ENCODE measurements at places on chromosomes 11 and 22. TPM values are rescaled to one million over a fixed set of nuclear protein-coding genes. Genes with fewer than 3 reads are reported as not detected.

The PYGM gene
- 8.7 TPM for total RNA-seq

The MTA2 gene
- 101 TPM for total RNA-seq

The UPK3A gene
- total RNA-seq: 0.23 TPM

The ZNF280A gene
- 0.22 TPM for total RNA-seq

The NFRKB gene
- 35.5 TPM for total RNA-seq

The OR56A4 gene
- 0.20 TPM for total RNA-seq

The CD44 gene
- total RNA-seq: 10.3 TPM

The SCARF2 gene
- 26.3 TPM for total RNA-seq

The MISFA gene
- 3.2 TPM for total RNA-seq

The TEAD1 gene
- 79.9 TPM for total RNA-seq

The BTBD18 gene
- total RNA-seq: not detected

DNA sequence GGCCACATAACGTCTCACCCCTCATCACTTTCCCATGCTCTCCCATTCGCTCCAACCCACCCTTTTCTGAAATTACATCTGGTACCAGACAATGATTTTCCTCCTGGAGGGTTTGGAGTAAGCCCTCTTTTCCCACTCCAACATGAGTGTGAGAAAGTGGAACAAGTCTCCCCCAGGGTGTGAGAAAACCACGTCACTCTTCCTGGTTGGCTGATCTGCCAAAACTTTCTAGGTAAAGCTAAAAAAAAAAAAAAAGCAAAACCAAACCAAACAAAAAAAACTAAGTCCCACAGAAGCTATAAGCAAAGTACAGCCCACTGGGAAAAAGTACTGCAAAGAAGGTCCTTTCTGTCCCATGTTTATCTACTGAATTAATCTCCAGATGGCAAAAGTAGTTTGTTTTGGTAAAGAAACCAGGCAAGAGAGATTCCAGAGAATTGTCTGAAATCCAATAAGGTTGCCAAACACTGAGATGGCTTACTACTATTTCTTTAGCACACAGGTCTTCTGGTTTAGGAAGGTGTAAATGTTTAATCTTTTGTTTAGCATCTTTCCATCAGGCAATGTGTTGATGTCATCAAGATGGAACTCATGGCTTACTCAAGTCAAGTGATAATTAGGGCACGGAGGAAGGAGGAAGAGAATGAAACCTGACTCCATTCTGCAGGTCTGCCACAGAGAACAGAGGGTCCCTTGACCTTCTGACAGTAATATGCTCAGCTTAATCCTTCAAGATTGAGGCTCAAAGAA, 395.6 kb downstream of the LARGE1 start:
- H3K4me1 ChIP-seq: peaks cover 21% of the 10 kb centered on the region
- no peak for DNase-seq
- no peak overlapping the region for H3K4me3 ChIP-seq
- H3K27ac ChIP-seq: no peak overlapping the region
- H3K27me3 ChIP-seq: no peaks in the 10 kb centered on the region

- DNase-seq: peak; percentile 24
- H3K27ac ChIP-seq: peak overlapping the region; percentile 41
- H3K4me3 ChIP-seq: no peak overlapping the region
- no peaks in the 10 kb centered on the region for H3K27me3 ChIP-seq
- H3K36me3 ChIP-seq: peaks cover 53% of the 10 kb centered on the region
These were observed 14.1 kb downstream of the TMEM123 start for GRCh38 chr11:102438311-102439062.

DNA sequence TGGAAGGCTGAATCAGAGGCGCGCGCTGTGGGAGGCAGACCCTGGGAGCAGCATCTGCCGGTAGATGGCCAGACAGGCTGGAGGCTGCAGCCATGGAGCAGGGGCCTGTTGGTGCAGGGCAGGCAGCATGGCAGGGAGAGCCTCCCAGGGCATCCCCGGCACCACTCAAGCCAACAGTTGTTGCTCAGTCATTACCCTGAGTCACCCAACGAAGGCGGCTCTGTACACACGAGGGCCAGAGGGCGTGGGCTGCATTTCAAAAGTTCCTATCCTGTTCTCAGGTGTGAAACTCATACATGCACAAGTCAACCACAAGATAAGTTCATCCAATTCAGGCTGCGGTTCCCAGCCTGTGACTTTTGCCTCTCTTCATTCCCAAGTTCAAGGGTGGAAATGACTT, 2.6 kb downstream of the ANO1 start:
- no peaks in the 10 kb centered on the region for H3K36me3 ChIP-seq
- DNase-seq: no peak
- H3K4me3 ChIP-seq: no peak overlapping the region
- H3K4me1 ChIP-seq: peaks cover 11% of the 10 kb centered on the region

GRCh38 chr11:130882138-130882551, 34.1 kb downstream of the SNX19 start:
- no peak overlapping the region for H3K4me3 ChIP-seq
- no peak for DNase-seq
- H3K36me3 ChIP-seq: peaks cover 39% of the 10 kb centered on the region
- no peak overlapping the region for H3K27ac ChIP-seq

DNA sequence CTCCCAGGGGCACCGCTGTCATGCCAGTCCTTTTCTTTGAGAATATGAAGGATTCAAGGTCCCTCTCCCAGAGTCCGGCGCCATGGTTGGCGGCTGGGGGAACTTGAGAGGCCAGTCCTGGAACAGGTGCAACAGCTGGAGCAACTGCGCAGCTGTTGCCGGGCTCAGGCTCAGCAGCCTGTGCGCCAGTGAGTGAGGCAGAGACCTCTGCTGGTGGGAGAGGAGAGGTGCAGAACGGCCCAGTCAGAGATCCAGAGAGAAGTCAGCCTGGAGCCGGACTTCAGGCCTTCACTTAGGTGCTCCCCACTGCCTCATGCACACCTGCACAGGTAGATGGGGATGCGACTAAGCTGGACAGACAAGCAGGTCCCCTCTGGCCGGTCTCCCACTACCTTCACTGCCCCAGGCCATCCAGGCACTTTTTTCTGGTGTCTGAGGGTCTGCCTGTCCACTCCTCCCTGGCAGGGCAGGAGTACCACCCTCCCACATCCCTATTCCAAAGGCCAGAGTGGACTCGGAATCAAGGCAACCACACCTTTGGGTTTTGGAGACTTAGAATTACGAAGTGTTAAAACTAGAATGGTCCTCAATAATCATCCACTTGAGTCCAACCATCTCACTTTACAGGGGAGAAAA, 4.6 kb downstream of the CHRDL2 start:
- DNase-seq: peak; percentile 79
- no peaks in the 10 kb centered on the region for H3K36me3 ChIP-seq
- no peak overlapping the region for H3K4me3 ChIP-seq
- peaks cover 6% of the 10 kb centered on the region for H3K4me1 ChIP-seq
- peaks cover 78% of the 10 kb centered on the region for H3K27me3 ChIP-seq

DNA sequence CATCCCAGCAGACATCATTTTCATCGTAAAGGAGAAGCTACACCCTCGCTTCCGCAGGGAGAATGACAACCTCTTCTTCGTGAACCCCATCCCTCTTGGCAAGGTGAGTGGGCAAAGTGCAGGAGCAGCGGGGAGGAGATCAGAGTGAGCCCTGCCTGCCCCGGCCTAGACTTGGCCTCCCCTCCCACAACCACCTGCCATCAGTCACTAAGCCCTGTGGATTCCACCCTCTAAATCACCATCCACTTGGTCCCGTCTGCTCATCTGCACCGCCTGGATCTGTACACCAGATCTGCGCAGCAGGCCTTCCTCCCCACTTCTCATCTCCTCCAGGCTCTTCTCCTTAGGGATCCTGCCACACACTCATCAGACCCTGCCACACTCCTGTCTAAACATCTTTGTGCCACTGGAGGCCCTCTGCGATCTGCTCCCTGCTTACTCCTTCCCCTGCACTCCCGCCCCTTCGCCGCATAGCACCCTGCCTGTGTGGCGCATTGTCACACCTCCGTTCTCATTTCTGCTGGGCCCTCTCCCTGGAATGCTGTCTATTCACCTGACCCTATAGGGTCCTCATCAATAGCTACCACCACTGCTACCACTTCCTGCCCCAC, 14.2 kb downstream of the UCP2 start:
- no peaks in the 10 kb centered on the region for H3K36me3 ChIP-seq
- no peak overlapping the region for H3K27ac ChIP-seq
- H3K4me1 ChIP-seq: peaks cover 11% of the 10 kb centered on the region
- peaks cover 19% of the 10 kb centered on the region for H3K27me3 ChIP-seq

- peaks cover 13% of the 10 kb centered on the region for H3K27me3 ChIP-seq
- H3K4me1 ChIP-seq: peaks cover 39% of the 10 kb centered on the region
- no peak for DNase-seq
- no peaks in the 10 kb centered on the region for H3K36me3 ChIP-seq
These were observed 13.7 kb upstream of the TSPAN18 start for GRCh38 chr11:44713022-44713421.

DNA sequence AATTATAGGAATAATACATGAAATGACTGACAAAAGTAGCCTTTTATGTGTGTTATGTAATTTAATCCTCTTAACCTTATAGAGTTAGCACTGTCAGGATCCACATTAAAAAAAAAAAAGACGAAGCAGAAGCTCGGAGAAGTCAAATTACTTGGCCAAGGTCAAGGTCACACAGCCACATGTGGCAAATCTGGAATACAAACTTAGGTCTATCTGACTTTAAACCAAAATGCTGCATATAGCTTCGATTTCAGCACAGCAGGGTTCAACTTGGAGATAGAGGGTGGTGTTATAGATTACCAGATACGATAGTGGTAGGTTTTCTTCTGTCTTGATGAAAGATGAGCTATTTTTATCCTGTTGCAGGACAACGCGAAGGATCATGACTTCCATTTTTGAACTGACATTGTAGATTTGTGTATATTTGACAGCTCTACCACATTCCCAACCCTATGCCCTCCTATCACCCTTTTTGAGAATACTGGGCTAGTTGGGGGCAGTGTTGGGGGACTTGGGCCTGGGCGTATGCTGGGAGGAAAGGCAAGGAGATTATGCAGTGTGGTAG, 11.6 kb upstream of the EHF start:
- no peaks in the 10 kb centered on the region for H3K36me3 ChIP-seq
- H3K27me3 ChIP-seq: no peaks in the 10 kb centered on the region
- H3K4me1 ChIP-seq: peaks cover 4% of the 10 kb centered on the region
- no peak overlapping the region for H3K27ac ChIP-seq
- DNase-seq: no peak

- H3K27ac ChIP-seq: no peak overlapping the region
- peaks cover 3% of the 10 kb centered on the region for H3K27me3 ChIP-seq
- H3K36me3 ChIP-seq: no peaks in the 10 kb centered on the region
- no peak overlapping the region for H3K4me3 ChIP-seq
These were observed 30.6 kb upstream of the PIK3C2A start for GRCh38 chr11:17238377-17238776.

- no peak for DNase-seq
- H3K36me3 ChIP-seq: no peaks in the 10 kb centered on the region
- H3K4me1 ChIP-seq: peaks cover 27% of the 10 kb centered on the region
- H3K27me3 ChIP-seq: no peaks in the 10 kb centered on the region
- no peak overlapping the region for H3K27ac ChIP-seq
These were observed 164.1 kb downstream of the ARHGAP42 start for GRCh38 chr11:100851147-100851546.

- H3K27me3 ChIP-seq: no peaks in the 10 kb centered on the region
- H3K4me1 ChIP-seq: peaks cover 19% of the 10 kb centered on the region
- no peaks in the 10 kb centered on the region for H3K36me3 ChIP-seq
- H3K4me3 ChIP-seq: peak overlapping the region; percentile 93
These were observed 1.2 kb downstream of the TRABD start for GRCh38 chr22:50186761-50187523.

GRCh38 chr11:80144897-80145594, 704.2 kb upstream of the TENM4 start:
- H3K4me1 ChIP-seq: peaks cover 30% of the 10 kb centered on the region
- no peaks in the 10 kb centered on the region for H3K36me3 ChIP-seq
- H3K27ac ChIP-seq: peak overlapping the region; percentile 86
- H3K4me3 ChIP-seq: no peak overlapping the region
- H3K27me3 ChIP-seq: no peaks in the 10 kb centered on the region

- H3K27ac ChIP-seq: no peak overlapping the region
- H3K4me1 ChIP-seq: peaks cover 11% of the 10 kb centered on the region
- no peaks in the 10 kb centered on the region for H3K36me3 ChIP-seq
- DNase-seq: no peak
- no peak overlapping the region for H3K4me3 ChIP-seq
- H3K27me3 ChIP-seq: no peaks in the 10 kb centered on the region
These were observed 29.5 kb downstream of the SLC22A12 start for GRCh38 chr11:64620381-64620971.

Measured in WTC11 (cell line).